ENCODE measurements at places on chromosomes 2 and 18.

GRCh38 chr18:6956495-6956894 is 161.1 kb downstream of the LAMA1 start:
- DNase-seq, result no peak

GRCh38 chr2:171836146-171836910 is 57.7 kb downstream of the SLC25A12 start:
- no peak for DNase-seq

- DNase-seq, result no peak
These were observed 800.9 kb downstream of the LRP1B start for GRCh38 chr2:141329964-141330363.

DNA sequence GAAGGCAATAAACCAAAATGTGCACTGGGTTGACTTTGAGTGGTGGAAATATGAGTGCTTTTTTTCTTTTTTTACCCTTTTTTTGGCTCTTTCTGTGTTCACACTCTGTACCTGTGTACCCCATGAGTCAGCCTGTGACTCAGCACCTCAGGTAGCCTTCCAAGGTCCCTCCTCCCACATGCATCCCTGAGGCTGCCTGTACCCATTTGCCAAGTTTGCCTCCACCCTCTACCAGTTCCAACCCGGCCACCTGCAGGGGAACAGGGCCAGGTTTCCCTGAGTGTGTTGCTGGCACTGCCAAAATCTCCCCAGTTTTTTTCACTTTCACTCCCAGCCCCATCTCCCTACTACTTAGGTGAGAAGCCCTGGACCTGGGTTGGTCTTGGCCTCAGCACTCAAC is 14.0 kb downstream of the CXCR1 start:
- no peak for DNase-seq

GRCh38 chr2:202564226-202564625 is 70.5 kb upstream of the FAM117B start:
- DNase-seq, result no peak

DNA sequence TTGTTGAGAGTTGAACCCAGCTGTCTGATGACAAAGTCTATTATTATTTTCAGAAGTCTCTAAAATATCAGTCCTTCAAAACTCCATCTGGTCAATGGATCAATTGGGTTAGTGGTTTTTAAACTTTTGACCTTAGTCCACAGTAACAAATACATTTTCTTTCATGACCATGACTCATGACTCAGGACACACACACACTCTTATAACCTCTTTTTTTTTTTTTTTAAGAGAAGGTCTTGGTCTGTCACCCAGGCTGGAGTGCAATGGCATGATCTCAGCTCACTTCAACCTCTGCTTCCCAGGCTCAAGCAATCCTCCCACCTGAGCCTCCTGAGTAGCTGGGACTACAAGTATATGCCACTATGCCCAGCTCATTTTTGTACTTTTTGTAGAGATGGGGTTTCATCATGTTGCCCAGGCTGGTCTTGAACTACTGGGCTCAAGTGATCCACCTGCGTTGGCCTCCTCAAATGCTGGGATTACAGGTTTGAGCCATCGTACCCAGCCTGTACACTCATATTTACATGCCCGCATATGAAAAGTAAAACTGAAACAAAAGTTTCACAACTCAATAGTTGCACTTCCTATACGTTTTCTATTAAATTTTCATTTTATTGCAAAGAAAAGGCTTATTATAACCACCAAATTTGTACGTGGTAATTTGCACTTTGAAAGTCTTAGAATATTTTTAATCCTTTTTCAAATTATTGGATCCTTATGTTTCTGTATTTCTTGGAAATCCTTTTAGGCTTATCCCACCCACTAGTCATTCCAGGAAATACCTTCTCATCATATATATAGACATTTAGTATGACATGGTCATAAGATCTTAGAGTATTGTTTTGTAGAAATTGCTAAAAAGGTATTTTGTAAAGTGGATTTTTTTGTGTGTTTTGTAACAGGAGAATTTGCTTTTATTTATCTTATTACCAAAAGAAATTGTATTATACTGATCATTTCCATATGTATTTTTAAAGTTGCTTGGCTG is 199.0 kb downstream of the LPIN1 start:
- no peak for DNase-seq

- no peak for DNase-seq
These were observed 84.7 kb upstream of the NEDD4L start for GRCh38 chr18:57959278-57959677.

DNA sequence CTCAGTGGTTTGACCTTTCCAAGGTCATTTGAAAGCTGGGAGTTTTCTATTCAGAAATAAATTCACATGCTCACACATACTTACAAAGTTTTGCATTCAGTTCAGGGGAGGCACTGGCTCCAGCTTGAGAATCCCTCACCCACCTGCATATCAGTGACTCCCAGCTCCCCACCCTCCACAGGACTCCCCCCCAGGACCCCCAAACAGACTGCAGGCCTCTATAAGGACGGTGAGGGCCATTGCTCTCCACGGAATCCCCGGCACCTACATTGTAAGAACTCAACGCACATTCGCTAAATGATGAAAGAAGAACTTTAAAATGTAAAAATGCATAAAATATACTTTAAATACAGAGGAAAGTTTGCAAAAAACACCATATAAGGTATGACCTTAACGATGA is 97.2 kb upstream of the TEX51 start:
- DNase-seq, result no peak

DNA sequence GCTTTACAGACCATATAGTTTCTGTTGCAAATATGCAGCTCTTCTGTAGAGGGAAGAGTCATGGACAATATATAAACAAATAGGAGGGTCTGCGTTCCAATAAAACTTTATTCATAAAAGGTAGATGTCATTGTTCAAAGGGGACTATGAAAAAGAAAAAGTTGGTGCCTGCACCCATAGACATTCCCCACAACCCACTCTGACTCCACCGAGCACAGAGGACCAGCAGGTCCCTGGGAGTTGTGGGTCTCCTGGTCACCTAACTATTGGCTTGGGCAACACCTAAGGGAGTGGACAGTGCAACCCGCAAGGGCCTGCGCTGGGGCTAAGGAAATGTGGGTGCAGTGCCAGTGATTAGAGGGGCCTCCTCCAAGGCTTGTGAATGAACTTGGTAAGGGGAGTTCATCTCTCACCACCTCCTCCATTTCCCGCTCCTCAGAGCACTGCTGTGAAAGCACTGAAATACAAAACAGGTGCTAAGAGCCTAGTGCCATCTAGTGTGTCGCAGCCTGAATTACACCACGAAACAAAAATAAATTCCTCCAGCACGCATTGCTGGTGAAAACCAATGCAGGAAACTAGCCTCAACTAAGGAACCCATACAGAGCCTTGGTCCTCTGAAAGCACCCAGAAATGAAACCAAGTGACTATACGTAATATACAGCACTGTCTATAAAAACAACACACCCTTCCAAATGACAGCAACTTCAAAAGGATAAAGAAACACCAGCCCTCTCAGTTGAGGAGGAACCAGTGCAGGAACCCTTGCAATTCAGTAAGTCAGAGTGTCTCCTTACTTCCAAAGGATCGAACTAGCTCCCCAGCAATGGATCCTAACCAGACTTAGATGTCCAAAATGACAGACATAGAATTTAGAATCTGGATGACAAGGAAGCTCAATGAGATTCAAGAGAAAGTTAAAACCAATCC is 166.6 kb downstream of the RNF144A start:
- no peak for DNase-seq

GRCh38 chr2:184154438-184154837 is 443.9 kb upstream of the ZNF804A start:
- no peak for DNase-seq

DNA sequence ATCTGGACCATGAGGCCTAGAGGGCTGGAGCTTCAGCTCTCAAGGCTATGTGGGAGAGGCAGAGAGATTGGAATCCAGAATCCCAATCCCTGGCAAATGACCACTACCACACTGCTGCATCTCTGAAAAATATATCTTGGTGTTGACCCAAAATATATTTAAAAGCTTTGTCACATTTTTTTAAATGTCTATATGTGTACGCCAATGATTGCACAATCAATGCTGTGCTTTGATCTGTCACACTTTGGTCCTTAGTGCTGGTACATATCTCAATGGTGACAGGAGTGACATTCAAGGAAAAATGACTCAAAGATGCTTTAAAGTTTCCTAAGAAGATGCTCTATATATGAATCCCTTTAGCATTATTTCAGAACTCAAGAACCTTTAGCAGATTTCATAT is 31.7 kb upstream of the NEDD4L start:
- no peak for DNase-seq
